BE2C (cell line): ENCODE measurements at places on chromosomes 11 and 22.

- DNase-seq: peak; percentile 64
Measured at GRCh38 chr22:27100789-27101188, 443.4 kb downstream of the MIAT start.

DNA sequence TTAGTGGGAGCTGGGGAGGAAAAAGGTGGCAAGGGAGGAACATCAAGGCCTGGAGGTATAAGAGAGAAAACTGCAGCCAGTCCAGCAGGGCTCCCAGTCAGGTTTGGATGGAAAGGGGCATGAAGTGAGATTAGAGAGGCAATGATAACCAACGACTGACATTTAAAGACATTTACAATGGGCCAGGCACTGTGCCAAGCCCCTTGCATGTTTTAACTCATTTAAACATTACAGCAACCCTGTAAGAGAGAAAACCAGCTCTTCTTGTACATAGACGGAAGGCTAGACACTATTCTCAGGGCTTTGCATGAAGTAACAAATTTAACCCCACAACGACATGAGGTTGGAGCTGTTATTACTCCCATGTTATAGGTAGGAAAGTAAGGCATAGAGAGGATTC lies 32.1 kb upstream of the PAK1 start:
- peak; percentile 69 for DNase-seq

GRCh38 chr11:125384825-125385224 lies 111.2 kb downstream of the FEZ1 start:
- no peak for DNase-seq

DNA sequence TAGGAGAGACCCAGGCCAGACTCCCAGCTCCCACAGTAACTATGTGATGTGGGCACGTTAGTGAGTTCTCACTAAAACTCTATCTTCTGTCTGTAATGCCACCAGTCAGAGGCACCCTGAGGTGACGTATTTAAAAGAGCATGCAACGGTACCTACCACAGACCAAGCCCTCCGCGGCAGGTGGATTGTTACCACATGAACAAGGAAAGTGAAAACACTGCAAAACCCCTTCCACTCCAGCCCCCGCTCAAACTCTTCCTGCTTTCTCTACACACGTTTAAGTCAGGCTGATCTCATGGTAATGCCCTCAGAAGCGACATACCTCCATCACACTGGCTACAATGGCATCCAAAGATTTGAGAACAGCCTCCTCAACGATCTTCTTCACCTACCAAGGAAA lies 36.7 kb downstream of the SERPIND1 start:
- DNase-seq: no peak

GRCh38 chr11:96299155-96299888 lies 43.7 kb downstream of the MAML2 start:
- DNase-seq: no peak

DNA sequence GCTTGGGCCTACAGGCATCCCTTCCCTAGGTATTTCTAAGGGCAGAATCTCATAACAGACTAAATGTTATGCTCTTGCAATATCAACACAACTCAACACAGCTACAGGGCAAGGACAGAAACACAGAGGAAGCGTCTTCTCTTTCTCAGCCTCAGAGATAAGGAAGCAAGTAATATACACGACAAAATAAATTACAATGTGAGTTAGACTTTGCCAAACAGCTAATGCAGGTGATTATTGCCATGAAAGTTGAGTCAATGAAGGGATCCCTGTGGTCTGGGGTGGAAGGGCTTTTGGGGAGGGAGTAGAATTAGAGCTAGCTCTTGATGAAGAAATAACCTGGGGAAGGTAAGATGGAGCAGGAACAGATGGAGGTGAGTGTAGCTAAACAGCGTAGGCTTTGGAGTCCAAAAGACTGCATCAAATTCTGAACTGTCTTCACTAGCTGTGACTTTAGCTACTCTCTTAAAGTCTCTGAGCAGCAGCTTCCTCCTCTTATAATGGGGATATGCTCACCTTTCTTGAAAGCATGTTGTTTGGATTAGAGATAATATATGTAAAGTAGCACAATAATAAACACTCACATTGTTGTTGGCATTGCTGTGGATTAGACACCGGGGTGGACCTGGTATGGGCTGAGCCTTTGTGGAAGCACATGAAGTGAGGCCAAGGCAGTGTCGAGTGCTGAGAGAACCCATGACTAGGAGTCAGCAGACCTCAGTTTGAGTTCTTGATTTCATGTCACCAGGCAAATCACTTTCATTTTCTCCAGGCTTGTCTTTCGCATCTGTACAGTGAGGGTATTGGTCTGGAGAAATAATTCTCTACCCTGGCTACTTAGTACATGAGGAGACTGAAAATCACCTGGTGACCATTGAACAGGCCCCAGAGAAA lies 41.0 kb upstream of the AQP11 start:
- DNase-seq: no peak

DNA sequence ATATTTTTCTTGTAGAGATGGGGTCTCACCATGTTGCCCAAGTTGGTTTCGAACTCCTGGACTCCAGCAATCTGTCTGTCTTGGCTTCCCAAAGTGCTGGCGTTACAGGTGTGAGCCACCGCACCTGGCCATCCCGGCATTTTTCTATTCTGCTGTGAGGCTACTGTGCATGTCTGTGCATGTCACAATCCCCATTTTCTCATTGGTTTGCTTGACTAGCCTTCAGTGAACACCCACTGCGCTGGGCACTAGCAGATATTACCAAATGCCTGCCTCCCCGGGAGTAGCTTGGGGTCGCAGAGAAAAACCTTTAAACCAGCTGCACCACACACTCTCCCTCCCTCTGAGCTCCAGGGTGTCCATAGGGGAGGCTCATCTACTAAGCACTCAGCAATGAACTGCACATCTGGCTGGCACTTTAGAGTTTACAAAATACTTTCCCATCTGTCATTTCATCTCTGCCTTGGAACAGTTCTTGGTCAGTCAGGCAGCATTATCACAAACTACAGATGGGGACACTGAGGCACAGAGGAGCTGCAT lies 4.9 kb downstream of the CSNK1E start:
- DNase-seq: no peak

DNA sequence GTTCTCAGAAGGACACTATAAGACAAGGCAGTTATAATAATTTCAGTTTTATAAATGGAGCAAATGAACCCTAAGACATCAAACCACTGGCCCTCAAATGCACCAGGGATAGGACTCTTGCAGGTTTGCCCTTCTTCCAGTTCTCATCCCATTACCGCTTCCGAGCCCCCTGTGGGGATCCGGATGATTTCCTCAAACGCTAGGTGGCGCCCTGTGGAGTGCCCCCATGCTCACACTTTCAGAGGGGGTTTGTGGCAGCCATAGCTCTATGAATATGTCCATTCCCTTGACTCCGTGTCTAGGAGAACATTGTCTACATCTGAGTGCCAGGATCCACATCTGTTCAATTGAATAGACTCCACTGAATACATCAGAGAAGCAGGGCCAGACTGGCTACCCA lies 816.3 kb downstream of the NTM start:
- no peak for DNase-seq
